NCI-H446 (cell line): ENCODE measurements at places on chromosomes 2 and 18.

DNA sequence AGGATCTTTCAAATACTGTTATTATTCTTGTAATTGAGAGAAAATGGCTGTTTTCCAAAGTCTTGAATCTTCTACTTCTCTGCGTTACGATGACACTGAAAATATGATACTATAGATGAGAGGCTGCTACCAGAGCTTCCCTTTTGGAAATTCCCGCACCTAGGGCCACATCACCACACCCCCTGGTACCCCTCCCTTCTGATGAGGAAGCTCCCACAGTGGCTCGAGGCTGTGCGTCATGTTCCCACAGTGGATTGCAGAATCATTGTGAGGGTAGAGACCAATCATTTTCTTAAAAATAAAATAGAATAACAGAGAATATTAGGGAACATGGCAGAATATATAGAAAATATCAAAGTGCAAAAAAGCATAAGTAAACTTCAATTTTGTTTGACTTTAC lies 268.9 kb upstream of the SMIM21 start:
- no peak for DNase-seq

DNA sequence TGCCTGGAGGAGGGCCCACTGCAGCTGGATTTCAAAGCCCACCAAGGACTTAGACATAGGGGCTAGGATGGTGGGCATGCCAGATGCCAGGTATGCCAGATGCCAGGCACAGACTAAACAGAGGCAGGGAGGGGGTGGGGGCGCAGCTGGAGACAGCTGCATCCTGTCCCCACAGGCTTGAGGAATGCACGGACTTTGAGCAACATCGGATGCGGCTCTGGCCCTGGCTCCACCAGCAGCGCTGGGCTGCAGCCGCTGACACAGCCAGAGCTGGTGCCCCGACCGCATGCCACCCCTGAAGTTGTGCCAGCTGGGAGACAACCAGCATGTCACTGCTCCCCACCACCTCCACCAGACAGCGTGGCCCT lies 39.5 kb downstream of the AQP12A start:
- DNase-seq, result no peak

GRCh38 chr2:73856214-73856613 lies 27.5 kb downstream of the STAMBP start:
- no peak for DNase-seq

- no peak for DNase-seq
Observed at GRCh38 chr18:67123901-67124300, 392.6 kb downstream of the DSEL start.

DNA sequence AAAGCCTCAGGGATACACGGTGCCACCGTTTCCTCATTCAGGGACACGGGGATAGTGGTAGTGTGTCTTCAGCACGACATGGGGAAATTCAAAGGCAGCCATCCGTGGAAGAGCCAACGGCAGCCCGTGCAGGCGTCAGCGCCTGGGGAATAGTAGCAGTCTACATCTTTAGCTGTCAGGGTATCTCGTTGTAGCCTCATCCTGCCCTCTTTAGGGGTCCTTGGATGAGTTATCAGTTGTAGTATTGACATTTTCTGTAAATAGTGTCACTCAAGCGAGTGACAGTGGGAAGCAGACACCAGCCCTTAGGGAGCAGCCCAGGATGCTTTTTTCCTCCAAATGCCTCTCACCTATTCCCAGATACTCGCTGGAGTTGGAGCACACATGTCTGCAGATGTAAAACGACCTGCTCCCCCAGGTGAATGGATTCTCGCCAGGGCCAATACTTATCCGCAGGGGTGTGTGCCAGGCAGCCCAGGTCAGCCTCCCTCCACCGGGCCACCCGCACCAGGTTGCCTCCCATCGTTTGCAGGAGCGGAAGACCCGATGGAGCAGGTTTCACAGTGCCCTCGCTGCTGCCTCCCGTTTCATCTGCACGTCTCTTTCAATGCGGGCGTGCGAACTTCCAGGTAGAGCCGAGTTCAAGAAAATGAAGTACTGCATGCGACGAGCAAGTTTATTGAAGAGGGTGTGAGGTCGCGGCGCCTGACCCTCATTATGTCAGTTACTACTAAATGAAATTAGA lies 41.0 kb downstream of the AGAP1 start:
- no peak for DNase-seq

DNA sequence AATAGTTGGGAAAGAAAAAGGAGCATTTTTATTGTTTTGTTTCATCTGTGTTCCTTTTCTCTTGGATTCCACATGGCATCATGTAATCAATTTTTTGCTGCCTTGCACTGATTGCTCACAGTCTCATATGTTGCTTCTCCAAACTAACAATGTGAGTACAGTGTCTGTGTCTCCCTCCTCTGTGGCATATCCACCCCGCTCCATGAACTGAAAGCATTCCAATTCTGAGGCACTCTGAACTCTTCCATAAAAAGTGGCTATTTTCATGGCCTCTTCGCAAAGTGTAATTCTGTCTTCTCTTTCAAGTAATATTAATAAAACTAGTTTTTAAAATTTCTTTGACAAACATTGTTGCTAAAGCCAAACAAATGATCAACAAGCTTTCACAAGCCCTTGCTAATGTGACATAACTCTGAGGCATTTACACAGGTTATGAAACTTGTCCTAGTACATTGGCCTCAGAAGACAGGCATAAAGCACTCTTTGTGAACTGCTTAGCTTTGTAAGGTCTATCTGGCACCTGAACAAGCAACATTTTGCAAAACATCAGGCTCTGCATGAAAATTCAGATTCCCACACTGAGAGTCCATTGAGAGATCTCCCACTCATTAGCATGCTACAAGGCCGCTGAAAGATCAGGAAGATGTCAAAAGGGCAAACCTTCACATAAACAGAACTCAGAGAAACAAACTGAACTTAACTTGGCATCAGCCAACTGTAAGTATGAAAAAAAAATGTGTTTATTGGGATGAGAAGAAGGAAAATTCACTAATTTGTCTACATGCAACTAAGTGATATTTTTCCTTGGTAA lies 33.0 kb downstream of the GPR75 start:
- DNase-seq, result no peak

- DNase-seq, result no peak
Observed at GRCh38 chr2:10170256-10170655, 47.7 kb downstream of the RRM2 start.

DNA sequence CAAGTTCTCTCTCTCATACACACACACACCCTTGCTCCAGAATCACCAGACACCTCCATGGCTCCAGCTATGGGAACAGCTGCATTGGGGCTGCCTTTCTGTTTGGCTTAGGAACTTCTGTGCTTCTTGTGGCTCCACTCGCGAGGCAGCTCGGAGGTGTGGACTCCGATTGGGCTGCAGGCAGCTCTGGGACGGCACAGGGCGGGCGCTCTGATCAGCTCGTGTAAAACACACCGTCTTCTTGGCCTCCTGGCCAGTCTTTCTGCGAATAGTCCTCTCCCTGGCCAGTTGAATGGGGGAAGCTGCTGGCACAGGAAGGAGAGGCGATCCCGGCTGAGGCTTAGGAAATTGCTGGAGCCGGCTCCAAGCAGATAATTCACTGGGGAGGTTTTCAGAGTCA lies 22.4 kb downstream of the FOSL2 start:
- no peak for DNase-seq

DNA sequence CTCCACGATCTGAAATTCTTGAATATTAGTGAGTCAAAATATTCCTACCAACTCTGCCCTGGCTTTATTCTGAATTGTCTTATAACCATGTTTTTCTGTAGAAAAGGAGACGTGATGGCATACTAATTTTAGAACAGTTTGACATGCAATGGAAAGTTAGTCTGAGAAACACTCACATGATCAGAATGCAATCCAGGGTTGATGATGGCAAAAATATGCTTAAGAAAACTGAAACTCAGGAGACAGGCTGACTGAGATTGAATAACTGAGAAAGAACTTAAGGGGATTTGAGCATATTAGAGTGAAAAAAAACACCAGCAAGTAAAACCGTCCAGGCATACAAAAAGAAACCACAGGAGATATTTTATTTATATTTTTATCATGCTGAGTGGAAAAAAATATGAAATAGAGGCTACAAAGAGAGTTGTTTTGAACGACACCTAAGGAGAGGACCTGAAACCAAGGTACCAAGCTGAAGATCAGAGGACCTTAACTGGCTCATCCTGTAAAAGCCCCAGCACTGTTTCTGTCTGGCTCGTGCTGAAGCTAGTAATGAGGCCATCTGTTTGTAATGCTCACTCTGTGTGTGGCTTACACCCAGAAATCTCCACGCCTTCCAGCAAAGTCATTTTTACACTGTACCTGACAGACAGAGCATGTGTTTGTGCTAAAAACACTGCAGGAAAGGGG lies 437.2 kb upstream of the PKDCC start:
- DNase-seq, result no peak

GRCh38 chr2:37550190-37550589 lies 121.3 kb downstream of the CDC42EP3 start:
- DNase-seq, result no peak

DNA sequence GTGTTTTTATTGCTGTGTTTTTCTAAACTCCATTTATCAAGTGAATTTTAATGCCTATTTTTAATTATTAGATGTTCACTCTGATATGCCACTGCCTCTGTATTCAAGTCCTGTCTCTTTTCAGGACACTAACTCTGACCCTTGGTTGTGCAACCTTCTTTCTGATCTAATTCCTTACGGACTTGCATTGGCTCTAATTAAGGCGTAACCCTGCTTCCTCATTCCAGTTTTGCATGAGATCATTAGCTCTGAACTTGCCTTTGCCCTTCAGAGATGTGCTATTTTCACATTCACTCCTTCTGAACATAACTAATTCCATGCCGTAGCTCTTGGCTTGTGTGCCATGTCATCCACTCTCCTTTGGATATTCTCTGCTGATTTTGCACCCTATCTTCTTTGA lies 162.5 kb upstream of the TMEFF2 start:
- no peak for DNase-seq

GRCh38 chr18:3721771-3722648 lies 272.0 kb downstream of the TGIF1 start:
- DNase-seq, result no peak

- DNase-seq, result no peak
Observed at GRCh38 chr18:60053747-60054304, 154.0 kb downstream of the PMAIP1 start.
